ENCODE measurements at places on chromosomes 6 and 20.

- no peak for DNase-seq
Observed at GRCh38 chr20:16816192-16816591, 68.0 kb downstream of the OTOR start.

- DNase-seq = no peak
Observed at GRCh38 chr20:1327827-1328679, 886 bp downstream of the SDCBP2 start.

- no peak for DNase-seq
Observed at GRCh38 chr20:48866936-48867335, 39.1 kb upstream of the PREX1 start.

DNA sequence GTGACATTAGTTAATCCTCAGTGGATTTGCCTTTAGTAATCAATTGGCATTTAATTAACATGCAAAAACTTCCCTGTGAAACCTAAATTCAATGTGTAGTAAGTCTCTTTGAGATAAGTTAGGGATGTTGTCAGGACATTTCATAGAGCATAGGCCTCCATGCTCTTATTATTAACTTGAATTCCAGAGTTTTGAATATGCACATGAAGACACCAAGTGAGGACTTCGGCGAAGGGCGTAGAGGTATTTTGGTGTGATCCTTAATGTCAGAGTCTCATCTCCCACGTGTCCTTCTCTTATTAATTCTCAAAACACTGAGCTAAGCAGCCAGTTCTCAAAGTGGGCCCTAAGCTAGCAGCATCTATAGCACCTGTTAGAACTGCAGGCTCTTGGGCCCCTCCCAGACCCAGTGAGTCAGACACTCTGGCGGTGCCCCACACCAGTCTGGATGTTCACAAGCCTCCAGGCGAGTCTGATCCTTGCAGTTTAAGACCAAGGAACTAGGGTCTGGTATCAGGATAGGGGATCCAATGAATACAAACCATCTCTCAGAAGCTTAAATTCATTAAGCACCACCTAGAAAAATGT lies 292.1 kb downstream of the QKI start:
- no peak for DNase-seq

- DNase-seq = no peak
Observed at GRCh38 chr20:40690836-40691565, 2.0 kb upstream of the MAFB start.

DNA sequence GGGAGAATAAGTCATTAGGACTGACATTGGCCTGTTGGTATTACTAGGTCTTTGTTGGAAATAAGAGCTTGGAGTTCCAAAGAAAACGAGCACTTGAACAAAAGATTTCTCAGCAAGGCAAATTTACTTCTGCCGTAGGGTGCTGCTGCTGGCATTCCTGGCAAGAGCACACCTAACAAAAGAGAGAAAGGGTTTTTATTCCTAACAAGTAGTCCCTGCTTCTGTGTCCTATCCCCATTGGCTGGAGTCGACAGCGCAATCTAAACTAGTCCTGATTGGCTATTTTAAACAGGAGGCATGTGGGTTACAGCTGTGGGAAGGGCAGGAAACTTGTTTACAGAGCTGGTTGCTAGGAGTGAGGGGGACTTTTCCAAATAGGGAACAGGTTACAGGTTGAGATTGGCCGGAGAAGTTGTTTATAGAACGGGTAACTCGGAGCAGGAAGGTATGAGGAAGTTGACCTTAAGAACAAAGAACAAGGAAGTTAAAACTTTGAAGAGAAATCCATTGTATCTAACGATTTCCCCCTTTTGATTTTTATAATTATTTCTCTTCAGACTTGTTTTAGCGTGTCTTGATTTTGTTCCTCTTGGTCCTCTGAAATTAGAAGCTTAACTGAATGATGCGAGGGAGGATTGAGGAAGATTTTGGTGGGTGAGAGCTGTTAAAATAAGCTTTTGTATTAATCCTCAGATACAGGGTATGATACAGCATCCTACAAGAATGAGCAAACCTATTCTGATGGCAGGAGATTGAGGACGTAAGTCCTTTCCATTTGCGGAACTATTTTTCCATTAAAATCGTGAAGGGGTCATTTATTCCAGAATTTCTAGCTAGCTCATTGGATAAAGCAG lies 3.4 kb upstream of the ZNFX1 start:
- no peak for DNase-seq

- no peak for DNase-seq
Observed at GRCh38 chr6:141309295-141309694, 823.4 kb upstream of the GJE1 start.

GRCh38 chr6:144581812-144582537 lies 296.8 kb downstream of the UTRN start:
- no peak for DNase-seq

GRCh38 chr20:59598625-59599310 lies 5.6 kb upstream of the PHACTR3 start:
- DNase-seq = no peak

DNA sequence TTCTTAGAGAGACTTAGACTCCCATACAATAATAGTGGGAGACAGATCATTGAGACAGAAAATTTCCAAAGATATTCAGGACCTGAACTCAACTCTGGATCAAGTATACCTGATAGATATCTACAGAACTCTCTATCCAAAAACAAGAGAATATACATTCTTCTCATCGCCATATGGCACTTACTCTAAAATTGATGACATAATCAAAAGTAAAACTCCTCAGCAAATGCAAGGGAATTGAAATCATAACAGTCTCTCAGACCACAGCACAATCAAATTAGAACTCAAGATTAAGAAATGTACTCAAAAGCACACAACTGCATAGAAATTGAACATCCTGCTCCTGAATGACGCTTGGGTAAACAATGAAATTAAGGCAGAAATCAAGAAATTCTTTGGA lies 28.7 kb downstream of the PERP start:
- DNase-seq = no peak

GRCh38 chr6:119370080-119370479 lies 20.5 kb upstream of the MAN1A1 start:
- DNase-seq = no peak

- no peak for DNase-seq
Observed at GRCh38 chr20:61263938-61264337, 11.9 kb downstream of the CDH4 start.

- no peak for DNase-seq
Observed at GRCh38 chr20:34952671-34953070, 2.9 kb downstream of the GSS start.

DNA sequence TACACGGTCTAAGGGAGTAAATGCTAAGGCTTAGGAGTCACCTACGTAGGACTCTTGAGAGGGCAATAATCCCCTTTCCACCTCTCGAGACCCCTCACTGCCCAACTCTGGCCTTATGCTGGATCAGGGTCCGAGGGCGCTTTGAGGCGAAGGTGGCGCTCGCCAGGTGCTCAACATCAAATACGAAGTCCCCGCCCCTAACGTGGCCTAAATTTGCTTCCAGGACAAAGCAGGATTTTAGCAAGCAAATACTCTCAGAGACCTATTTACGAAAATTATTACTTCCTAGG lies 406 bp upstream of the TRIM26 start:
- no peak for DNase-seq

DNA sequence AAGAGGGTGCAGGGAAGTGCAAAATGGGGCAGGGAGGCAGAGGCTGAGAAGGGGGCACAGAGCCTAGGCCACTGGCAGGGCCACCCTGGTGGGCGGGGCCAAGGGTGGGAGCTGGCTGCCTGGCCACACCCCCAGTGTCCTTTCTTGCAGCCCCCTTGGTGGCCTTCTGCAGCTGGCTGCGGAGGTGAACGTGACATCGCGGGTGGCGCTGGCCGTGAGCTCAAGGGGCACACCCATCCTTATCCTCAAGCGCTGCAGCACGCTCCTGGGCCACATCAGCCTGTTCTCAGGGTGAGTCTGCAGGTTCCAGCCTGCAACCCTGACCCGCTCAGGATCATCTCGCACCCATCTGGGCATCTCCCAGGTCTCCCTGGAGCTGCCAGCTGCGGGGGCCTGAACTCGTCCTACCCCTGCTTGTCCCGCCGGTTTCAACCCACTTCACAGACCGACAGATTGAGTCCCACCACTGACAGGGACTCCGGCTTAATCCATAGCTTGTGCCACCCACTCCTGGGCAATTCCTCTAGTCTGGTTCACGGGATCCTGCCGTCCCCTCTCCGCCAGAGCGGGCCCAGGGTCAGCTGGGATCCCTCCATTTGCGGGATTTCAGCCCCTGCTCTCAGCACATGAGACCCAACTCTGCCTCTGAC lies 6.2 kb downstream of the BPIFB3 start:
- DNase-seq = no peak

DNA sequence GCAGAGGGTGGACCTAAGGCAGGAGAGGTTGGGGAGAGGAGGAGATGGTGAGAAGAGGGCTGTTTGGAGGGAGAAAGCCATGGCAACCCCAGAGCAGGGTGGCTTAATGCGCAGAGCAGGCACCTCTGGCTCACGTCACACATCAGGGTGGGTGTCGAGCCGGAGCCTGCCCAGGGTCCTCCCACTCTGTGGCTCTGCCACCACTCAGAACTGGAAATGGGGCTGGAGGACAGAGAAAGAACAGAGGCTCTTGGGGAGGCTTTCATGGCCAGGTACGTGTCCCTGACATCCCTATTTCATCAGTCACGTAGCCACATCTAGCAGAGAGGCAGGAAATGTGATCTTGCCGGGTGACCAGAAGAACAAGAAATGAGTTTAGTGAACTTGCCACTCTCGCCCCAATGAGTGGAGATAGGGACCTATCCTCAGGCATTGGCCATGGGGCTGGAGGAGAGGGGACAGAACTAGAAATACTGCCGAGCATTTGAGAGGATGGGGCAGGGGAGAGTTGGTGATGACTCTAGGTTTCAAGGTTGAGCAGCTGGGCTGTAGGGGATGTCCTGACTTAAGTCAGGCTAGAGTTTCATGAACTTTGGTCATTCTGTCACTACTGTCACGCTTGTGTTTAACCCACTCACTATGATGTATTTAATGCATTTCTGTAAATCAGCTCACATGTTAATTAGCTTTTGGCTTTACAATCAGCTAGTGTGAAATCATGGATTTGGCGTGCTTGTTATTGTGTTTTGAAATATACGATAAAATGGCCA lies 52.7 kb downstream of the CDH26 start:
- DNase-seq = no peak

- DNase-seq = no peak
Observed at GRCh38 chr6:107763946-107764345, 60.2 kb downstream of the SCML4 start.

GRCh38 chr20:219290-220115 lies 7.6 kb upstream of the DEFB129 start:
- no peak for DNase-seq

- DNase-seq = no peak
Observed at GRCh38 chr6:62652692-62653328, 366.8 kb upstream of the KHDRBS2 start.

DNA sequence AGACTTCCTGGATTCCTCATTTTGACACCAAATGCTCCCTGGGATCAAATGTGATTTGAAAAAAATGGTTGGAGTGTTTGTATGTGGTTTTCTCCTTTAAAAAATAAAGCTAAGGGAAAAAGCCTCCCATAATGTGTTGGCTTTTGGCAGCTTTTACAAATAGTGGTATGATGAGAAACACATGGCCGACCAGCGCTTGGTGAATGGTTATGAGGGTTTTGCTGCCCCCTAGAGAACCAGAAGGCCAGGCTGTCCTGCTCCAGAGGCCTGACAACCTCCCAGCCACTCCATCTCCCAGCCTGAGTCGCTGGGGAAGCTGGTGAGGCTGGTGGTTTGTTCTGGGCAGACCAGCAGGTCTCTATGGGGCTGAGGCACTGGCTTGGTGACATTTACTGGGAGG lies 69.3 kb downstream of the CLIC5 start:
- DNase-seq = no peak

DNA sequence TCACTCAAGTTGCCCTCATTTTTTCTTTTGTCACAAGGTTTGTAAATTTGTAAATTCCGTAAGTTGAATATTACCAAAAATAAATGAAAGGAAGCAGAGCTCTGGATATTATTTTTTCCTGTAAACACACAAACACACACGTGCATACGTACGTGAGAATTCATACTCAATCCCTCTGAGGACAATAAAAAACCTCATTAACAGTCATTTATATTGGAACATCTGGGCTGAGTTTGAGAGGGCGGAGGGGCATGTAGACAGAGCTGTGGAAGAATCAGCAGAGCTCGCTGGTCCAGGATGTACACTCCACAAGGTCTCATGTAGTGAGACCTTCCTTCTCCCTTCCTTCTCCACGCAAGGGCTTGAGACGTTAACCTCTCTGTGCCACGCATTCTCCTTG lies 24.2 kb upstream of the DOK5 start:
- no peak for DNase-seq

DNA sequence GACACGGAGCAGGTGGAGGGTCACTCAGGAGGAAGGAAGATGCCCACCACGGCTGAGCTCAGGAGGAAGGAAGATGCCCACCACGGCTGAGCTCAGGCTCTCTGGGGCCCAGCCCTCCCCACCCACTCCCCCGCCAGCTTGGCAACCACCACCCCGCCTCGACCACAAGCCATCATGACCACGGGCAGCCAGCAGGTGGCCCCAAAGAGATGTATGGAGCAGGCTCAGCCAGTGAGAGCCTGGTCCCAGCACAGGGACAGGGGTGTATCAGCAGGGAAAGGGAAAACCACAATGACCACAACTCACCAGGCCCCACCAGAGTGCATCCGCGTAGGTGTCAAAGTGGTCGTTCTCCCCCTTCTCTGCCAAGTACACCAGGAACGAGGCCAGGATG lies 30.4 kb downstream of the KCNQ2 start:
- peak; percentile 25 for DNase-seq

DNA sequence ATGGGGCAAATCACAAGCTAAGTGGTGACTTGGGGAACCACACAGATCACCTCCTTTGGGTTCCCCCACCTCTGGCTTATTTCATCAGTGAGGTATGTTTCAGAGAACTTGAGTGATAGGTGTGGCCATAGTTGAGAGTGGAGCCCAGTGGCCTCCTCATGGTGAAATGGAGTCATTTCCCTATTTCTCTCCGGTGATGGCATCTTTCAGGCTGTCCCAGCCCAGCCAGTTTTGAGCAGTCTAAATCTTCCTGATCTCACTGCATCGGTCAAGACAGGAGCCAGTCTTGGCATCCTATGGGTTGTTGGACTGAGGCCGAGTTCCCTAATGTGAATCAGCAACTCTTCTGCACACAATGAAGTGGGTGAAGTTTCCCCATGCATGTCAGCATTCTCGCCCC lies 132.4 kb downstream of the EYA2 start:
- DNase-seq = no peak

- DNase-seq = peak; percentile 25
Observed at GRCh38 chr6:3001773-3002293, 2.1 kb downstream of the NQO2 start.

- no peak for DNase-seq
Observed at GRCh38 chr20:57224641-57225138, 41.8 kb downstream of the BMP7 start.

GRCh38 chr6:33080127-33081089 lies 4.6 kb downstream of the HLA-DPB1 start:
- no peak for DNase-seq

Data from NCI-H1694 treated with DMSO at 0.1 percent for 48 hours (cell line).